Adrenal gland (tissue), 19 donors: ENCODE measurements at places on chromosomes 16 and 17. TPM values are rescaled to one million over a fixed set of nuclear protein-coding genes. Genes with fewer than 3 reads are reported as not detected.

GRCh38 chr17:44012391-44012790 is 2.4 kb downstream of the TMEM101 start:
- no peak for DNase-seq

- DNase-seq = no peak
Observed at GRCh38 chr17:74417178-74418045, 14.5 kb upstream of the GPRC5C start.

- no peak for DNase-seq
Observed at GRCh38 chr17:59643159-59644140, 23.8 kb downstream of the CLTC start.

The KRTAP4-6 gene
- total RNA-seq = not detected

DNA sequence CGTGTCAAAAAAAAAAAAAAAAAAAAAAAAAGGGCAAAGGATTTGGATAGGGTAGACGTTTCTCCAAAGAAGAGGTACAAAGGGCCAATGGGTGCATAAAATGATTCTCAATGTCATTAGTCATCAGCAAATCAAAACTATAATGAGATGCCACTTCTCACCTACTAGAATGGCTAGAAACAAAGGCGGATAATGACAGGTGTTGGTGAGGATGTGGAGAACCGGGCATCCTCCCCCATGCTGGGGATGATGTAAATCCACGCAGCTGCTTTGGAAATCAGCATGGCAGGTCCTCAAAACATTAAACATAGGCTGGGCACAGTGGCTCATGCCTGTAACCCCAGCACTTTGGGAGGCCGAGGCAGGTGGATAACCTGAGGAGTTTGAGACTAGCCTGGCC is 9.4 kb downstream of the ITGAX start:
- no peak for DNase-seq

GRCh38 chr16:58492735-58493134 is 7.2 kb upstream of the NDRG4 start:
- peak; percentile 52 for DNase-seq

DNA sequence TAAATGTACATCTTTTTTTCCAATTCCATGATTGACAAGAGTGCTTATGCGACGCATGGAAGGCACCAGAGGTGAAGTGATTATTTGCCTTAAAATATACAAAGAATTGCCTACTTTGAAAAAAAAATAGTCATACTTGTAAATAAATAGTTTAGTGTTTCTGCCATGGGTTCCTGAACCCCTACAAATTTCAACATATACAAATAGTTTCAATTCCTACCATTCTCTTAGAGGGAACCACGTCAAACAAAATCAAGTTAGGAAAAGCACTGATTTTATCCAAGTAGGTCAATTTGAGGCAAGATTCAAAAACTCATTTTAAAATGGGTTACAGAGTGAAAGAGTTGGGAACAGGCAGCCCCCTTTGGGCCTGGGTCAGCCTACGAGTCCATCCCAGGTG is 11.7 kb downstream of the CMTM3 start:
- no peak for DNase-seq

DNA sequence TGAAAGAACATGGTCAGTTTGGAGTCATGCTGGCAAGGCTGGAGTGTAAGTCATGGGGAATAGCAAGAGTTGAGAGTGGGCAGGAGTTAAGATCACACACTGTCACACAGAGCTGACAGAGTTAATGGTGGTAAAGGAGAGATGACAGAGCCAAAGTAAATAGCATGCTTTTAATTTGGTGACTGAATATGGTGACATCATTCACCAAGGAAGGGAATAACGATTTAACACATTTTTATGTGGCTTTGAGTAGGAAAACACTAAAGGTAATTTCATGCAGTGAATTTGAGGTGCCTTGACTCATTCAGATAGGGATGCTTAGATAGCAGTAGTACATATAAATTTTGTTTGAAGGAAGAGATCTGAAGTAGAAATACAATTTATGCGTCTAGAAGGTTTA is 42.1 kb downstream of the SYNRG start:
- DNase-seq = no peak

GRCh38 chr17:40378966-40379365 is 14.4 kb upstream of the GJD3 start:
- DNase-seq = no peak

GRCh38 chr17:38815576-38816193 is 9.4 kb downstream of the CWC25 start:
- peak; percentile 13 for DNase-seq
